Natural killer cell treated with Interleukin-12 subunit alpha and Interleukin-12 subunit beta and Interleukin-15 and Interleukin-18, amount 100 ng/mL, for 72 hours (primary cell): ENCODE measurements at places on chromosomes 6 and 20.

- no peak for DNase-seq
Measured at GRCh38 chr20:63217706-63218105, 1.8 kb upstream of the YTHDF1 start.

GRCh38 chr20:20731945-20732296, 19.5 kb upstream of the RALGAPA2 start:
- DNase-seq = no peak

GRCh38 chr6:166618866-166619761, 7.9 kb downstream of the RPS6KA2 start:
- no peak for DNase-seq

- DNase-seq = no peak
Measured at GRCh38 chr20:58721951-58722778, 29.6 kb downstream of the NPEPL1 start.

DNA sequence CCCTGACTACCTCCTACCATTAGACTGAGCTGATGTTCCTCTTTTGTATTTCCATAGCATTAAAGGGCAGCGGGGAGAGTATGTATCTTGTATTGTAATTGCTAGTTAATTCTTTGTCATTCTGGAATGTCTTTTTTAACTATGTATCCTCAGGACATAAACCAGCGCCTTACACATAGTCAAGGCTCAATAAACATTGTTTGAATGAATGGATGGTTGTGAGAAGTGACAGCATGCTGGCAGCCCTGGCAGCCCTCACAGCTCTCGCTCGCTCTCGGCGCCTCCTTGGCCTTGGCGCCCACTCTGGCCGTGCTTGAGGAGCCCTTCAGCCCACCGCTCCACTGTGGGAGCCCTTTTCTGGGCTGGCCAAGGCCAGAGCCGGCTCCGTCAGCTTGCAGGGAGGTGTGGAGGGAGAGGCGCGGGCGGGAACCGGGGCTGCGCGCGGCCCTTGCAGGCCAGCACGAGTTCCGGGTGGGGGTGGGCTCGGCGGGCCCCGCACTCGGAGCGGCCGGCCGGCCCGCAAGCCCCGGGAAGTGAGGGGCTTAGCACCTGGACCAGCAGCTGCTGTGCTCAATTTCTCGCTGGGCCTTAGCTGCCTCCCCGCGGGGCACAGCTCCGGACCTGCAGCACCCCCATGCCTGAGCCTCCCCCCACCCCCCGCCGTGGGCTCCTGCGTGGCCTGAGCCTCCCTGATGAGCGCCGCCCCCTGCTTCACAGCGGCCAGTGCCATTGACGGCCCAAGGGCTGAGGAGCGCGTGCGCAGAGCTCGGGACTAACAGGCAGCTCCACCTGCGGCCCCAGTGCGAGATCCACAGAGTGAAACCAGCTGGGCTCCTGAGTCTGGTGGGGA, 93.1 kb downstream of the RNF182 start:
- DNase-seq = no peak

- DNase-seq = no peak
Measured at GRCh38 chr6:56852260-56853010, 102.5 kb upstream of the BEND6 start.

DNA sequence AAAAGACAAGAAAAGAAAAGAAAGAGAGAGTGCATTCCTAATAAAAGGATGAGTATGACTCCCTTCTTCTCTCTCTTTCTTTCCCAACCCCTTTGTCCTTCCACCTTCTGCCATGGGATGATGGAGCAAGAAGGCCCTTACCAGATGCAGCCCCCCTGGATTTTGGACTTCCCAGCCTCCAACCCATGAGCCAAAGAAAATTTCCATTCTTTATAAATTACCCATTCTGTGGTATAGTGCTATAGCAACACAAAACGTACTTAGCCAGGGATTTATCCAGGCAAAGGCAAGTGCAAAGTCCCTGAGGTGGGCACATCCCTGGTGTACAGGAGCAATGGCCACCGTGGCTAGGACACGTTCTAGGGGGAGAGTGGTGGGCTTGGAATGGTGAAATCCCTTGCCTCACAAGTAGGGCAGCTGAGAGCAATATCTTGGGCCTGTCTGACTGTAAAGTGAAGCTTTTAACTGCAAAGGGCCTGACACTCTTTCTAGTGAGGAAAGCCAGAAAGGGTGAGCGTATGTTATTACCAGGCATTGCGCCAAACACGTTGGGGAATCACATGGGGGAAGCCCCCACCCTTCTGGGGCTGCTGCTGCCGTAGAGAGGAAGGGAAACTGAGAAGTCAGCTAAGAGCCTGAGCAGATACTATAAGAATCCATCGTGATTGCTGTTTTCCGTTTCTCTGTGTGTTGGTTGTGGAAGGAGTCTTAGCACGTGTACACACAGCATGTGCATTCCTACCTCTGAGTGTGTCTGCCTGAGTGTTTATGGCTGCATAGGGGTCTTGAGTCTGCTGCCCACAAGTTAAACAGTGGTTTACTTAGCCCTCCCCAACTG, 50.7 kb upstream of the SIRPA start:
- no peak for DNase-seq

DNA sequence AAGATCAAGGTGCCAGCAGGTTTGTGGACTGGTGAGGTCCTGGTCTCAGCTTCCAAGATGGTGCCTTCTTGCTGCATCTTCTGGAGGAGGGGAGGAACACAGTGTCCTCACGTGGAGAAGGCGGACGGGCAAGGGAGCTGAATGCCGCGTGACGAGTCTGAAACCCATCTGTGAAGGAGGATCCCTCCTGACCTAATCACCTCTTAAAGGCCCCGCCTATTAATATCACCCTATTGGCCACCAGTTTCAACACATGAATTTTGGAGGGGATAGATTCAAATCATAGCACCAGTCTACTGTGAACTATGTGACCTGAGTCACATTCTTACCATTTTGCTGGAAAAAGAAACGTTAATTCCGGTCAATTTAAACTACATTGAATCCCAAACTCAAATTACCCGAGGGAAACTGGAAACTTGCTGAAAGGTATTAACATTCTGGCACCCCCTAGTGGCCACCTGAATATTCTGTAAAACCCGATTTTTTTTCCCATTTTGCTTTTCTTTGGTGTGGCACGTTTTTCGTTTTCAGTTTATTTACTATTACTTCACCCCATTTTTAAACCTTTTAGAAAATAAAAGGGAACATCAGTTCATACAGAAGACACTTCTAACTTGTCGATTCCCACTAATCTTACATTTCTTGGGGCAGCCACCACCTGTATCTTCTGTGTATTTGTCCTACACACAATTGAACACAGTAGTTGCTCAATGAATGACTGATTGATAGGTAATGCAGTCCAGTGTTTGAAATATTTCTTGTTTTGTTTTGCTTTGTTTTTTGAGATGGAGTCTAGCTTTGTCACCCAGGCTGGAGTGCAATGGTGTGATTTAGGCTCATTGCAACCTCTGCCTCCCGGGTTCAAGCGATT, 17.9 kb upstream of the CCDC170 start:
- DNase-seq = no peak

GRCh38 chr20:45944151-45944964, 9.9 kb downstream of the PCIF1 start:
- DNase-seq = peak; percentile 77
